Dermis blood vessel endothelial cell (primary cell): ENCODE measurements at places on chromosomes 6 and 20. TPM values are rescaled to one million over a fixed set of nuclear protein-coding genes. Genes with fewer than 3 reads are reported as not detected.

GRCh38 chr6:145070791-145071190 lies 664.5 kb downstream of the EPM2A start:
- no peak for DNase-seq

GRCh38 chr6:166145751-166146150 lies 21.9 kb downstream of the TBXT start:
- no peak for DNase-seq

- peak; percentile 45 for DNase-seq
These were observed at the start of gene SLC23A2 for GRCh38 chr20:5001174-5002076. TSS of gene SLC23A2 (minus strand) at chr20:5001510. CDS start at chr20:4932562, 68,948 bp downstream.

GRCh38 chr6:91075244-91075976 lies 488.5 kb upstream of the MAP3K7 start:
- DNase-seq: no peak

DNA sequence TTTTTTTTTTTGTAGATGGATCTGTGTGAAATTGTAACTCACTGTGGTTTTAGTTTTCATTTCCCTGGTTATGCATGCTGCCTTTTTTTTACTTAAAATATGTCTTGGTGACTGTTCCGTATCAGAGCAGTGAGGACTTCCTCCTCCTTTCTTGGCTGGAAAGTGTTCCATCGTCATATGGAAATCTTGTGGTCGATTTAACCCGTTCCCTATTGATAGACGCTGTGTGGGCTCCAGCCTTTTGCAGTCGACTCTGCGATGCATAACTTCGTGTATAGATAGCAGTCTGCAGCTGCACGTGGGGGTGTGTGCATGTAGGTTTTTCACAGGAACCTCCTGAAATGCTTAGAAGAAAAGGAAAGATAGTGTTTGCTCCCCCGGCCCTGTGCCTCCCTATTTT lies 28.1 kb upstream of the PNPLA1 start:
- no peak for DNase-seq

The ZBTB12 gene
- total RNA-seq: 3.6 and 4.9 TPM in 2 replicates

The DEFB132 gene
- total RNA-seq: not detected in 2 replicates
